ENCODE measurements at places on chromosomes 4 and X.

GRCh38 chr4:147842573-147842972 is 110.7 kb downstream of the ARHGAP10 start:
- DNase-seq: no peak

DNA sequence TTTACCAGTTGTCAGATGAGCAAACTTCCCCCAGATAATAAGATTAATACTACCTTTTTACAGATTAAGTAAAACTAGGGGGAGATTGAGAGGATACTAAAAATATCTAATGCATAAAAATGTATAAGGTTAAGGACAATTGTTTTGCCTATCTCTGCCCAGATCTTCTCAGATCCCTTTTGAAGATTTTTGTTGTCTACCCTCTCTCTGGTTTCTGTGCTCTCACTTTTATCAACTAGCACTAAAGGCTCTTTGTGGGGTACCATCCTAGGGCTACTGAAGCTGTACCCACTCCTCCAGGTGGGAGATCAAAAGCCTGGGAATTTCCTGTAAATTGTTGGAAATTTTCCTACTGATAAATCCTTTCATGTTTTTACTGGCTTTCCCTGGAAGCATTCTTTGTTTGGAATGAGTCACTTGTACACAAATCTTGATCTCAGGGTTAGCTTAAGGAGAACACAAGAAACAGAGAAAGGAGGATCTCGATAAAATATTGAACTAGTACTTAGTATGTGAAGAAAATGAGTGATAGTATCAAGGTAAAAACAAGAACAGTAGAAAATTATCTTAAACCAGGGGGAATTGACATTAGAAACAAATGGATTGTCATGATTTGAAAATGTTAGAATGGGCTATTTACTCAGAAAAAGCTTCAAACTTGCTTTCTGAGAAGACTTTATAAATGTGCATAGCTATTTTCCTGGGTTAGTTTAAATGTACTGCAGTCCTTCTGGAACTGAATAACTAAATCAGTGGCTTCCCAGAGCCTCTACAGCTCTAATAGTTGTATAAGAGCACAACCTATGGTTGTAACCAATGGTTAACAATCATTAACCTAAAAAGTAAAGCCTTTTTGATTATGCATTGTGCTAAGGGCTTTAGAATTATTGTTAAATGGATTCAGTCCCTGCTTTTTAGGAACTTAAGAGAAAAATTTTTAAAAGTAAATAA is 679.9 kb upstream of the MAGEB2 start:
- DNase-seq: no peak

GRCh38 chr4:86558797-86559196 is 35.3 kb upstream of the PTPN13 start:
- no peak for DNase-seq

DNA sequence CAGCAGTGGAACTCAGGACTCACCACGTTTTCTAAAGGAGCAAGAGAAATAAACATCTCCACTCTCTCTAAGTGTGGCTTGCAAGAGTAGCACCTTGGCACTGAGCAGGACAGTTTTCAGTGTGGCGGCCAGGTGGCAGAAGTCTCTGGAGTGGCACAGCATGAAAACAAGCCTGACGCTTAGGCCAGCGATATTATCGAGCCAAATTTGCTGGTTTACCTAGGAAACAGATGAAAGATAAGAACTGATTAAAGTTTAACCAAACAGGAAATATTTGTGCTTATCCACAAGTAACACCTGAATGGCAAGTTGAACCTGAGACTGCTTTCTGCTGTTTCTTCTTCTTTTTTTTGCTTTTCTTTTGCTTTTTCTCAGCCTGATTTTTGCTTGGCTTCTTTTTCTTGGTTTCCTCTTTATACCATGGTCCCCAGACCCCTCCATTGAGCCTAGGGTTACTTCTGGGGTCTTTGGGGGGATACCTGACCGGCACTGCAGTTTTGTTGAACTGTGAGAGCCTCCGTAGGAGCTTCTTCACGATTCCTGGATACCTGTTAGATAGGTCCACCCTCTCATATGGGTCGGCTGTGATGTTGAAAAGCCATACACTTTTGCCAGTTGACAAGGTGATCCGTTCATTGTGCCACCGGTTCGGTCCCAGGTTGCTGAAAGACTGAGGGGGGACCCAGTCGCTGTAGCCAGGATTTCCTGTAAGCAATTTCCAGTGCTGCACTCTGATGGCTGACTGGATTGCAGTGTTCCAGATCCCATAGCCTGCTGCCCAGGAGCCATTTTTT is 77.3 kb downstream of the ARSJ start:
- DNase-seq: no peak

- no peak for DNase-seq
These were observed 147.1 kb downstream of the CAMK2D start for GRCh38 chr4:113614414-113614813.

- no peak for DNase-seq
These were observed 245.6 kb downstream of the TRAM1L1 start for GRCh38 chr4:116839826-116840225.

DNA sequence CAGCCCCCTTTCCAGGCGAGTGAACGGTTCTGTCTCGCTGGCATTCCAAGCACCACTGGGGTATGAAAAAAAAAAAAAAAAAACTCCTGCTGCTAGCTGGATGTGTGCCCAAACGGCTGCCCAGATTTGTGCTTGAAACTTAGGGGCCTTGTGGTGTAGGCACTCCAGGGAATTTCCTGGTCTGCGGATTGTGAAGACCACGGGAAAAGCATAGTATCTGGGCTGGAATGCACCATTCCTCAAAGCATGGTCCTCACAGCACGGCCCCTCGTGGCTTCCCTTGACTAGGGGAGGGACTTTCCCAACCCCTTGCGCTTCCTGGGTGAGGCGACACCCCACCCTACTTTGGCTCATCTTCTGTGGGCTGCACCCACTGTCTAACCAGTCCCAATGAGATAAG is 516.8 kb upstream of the FAM241A start:
- no peak for DNase-seq

DNA sequence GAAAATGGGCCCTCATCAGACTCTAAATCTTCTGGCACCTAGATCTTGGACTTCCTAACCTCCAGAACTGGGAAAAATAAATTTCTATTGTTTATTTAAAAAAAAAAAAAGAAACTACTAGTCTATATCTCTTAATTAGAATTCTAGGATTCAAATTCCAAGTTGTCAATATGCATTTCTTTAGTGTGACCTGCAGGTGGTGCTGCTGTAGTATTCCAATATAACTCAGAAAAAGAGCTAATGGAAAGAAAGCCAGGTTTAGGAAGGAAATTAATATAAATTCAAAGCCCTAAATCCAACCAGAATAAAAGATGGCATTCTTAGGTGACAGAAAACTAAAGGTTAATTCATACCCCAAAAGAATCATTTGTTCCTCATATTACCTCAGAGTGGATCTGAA is 80.0 kb upstream of the NALF2 start:
- DNase-seq: no peak

GRCh38 chr4:79385641-79386040 is 22.4 kb downstream of the GK2 start:
- no peak for DNase-seq

GRCh38 chr4:70880739-70881138 is 21.4 kb upstream of the MOB1B start:
- no peak for DNase-seq

- no peak for DNase-seq
These were observed 51.6 kb downstream of the NFKB1 start for GRCh38 chr4:102552781-102553180.

DNA sequence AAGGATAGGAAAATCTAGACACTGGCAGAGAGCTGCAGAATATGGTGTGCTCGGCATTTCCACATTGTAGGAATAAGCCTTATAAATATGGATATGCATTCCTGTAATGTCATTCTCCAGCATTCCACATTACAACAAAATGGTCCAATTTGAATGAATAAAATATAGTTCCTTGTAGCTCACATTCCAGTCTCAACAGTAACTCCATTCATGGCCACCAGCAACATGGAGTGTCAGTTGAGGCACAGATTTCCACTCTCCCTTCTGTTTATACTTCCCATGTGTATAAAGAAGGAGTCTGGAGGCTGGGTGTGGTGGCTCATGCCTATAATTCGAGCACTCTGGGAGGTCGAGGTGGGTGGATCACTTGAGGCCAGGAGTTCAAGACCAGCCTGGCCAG is 84.5 kb downstream of the AASDH start:
- no peak for DNase-seq

GRCh38 chrX:135596495-135596894 is 76.0 kb downstream of the INTS6L start:
- DNase-seq: peak; percentile 9

DNA sequence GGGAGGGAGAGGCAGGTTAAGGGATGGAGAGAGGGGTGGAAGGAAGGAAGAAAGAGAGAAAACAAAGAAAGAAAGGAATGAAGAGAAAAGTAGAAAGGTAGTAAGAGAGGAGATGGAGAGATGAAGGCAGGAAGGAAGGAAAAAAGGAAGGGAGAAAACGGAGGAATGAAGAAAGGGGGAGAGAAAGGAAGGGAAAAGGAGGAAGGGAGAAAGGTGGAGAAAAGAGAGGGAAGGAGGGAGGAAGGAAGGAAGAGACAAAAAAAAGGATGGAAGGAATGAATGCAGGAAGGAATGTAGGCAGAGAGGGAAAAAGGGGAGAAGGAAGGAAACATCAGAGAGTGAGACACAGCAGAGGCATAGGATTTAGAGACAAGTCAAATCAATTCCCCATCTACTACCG is 68.2 kb downstream of the DKK2 start:
- no peak for DNase-seq

DNA sequence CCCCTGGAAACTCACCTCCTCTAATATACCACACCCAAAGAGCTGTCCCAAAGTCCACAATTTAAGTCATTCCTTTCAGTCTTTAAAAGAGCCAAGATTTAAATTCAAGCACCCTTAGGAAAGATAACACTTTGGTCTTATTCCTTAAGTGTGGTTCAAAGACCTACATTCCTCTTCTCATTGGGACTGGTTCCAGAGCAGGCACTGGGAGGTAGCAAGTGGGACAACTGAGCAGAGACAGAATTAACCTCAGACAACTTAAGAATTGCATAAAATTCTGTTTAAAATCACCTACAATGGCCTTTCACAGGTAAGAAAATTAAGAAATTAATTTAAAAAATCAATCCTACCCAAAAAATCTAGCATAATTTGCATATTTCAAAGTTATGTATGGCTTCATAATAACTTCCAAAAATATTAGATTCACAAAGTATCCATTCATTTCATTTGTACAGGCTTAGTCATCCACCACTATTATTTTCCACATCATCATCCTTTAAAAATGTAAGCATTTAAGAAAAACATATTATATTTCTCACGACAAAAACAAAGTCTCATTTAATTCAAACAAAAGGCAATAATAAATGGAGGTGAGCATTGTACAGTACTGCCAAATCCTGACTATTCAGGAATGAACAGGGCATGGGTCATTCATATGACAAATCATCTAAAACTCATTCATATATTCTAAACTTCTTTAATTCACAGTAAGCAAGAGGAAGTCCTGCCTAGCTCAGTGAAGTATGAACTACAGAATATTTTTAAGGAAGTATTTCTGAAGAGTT is 13.6 kb downstream of the PRSS12 start:
- DNase-seq: no peak

GRCh38 chr4:180617196-180617595 is 1626.0 kb upstream of the TENM3 start:
- no peak for DNase-seq

DNA sequence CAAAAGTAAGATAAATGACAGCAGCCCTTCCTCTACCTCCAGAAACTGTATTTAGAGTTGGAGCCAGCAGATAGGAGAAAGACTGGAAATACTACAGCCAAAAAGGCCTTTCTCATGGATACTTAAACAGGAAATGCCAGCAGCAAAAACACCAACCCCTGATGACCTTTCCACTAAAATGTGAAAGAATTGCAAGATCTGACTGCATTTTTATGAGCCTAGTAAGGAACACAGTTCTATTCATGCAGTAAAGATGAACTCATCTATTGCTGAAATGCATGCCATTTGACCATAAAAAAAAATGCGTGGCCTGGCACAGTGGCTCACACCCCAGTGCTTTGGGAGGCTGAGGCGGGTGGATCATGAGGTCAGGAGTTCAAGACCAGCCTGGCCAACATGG is 19.9 kb downstream of the ABCG2 start:
- no peak for DNase-seq

DNA sequence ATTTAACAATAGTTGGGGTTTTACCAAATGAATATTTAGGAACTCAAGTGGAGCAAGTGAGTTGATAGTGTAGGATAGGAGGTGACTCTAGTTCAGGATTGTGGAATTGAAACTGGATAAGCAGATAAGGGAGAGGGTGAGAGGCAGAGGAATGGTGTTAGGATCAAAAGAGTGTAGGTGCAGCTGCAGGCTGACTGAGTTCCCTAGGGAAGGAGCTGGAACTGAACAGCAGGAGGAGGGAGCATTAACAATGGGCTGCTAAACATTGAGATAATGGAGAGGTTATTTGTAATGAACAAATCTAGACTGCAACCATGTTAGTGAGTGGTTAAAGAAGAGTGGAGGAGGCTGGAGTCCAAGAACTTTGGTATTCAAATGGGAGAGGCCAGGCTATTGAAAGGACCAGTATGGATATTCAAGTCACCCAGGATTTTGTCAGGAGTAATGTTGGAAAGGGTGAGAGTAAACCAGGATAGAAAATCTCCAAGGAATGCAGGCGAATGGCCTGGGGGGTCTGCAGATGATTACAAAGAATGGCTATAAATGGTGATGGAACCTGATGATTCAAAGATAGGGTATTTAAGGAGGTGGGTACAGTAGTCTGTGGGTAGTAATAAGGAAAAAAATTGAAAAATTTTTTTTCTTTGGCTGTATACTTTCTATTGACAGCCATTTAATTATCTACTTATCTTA is 497.1 kb upstream of the TENM3 start:
- DNase-seq: no peak

DNA sequence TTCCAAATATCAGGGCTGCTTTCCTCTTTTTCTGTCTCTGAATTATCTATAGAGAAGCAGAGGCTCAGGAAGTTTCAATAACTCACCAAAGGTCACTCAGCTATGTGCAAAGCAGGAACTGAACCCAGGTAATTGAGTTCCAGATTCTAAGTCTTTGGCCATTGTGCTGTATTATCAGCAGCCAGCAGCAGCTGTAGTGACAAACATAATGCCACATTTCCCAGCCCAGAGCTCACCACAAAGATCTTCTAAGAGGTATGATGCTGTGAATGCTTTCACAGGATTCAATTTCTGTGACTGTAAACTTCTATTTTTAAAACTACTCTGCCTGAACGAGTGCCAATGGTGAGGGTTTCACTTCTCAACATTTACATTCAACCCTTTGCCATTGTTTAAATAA is 56.4 kb downstream of the SPOCK3 start:
- no peak for DNase-seq
